ENCODE measurements at places on chromosomes 1 and 21.

DNA sequence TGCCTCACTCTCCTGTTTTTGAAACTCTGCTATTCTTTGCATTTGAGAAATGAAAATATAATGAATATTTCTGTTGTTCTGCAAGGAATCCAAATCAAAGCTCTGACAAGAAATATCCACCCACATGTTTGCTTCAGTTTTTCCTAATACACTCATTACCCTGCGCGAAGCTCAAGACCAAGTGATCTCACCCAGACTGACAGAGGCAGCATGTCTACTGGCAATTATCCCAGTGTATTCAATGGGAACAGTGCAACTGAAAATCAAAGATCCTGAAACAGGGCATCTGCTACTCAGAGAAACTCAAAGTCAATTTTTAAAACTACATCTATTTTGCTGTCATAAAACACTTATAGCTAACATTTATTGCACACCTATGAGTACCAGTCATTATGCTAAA, 321.0 kb upstream of the LRRC7 start:
- DNase-seq: peak; percentile 25

DNA sequence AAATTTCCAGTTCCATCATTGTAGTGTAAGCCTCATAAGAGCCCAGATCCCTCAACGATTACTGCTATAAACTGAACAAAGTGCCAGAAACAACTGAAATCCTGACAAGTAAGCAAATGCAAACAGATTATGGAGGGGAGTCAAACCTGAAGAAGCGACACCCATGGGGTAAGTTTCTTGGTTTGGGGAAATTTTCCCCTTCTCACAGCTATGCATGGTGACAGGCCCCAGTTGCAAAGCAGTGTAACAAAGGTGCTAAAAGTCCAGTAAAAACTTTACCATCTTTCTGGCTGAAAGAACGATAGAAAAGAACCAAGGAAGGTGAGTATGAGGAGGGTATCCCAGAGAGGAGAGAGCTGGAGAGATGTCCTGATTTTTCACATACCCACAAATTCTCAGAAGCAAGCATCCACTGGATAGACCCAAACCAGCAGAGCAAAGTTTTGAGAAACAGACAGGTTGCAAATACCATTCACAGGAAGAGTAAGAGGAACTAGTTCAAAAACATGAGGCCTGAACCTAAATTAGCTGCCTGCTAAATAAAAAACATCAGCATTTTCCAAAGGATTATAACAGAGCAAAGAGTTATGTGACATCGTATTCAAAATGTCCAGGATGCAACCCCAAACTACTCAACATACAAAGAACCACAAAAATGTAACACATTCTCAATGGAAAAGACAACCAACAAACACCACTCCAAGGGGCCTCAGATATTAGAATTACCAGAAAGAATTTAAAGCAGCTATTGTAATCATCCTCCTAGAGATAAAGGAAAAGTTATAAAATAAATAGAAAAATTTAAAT, 14.5 kb downstream of the SCYL3 start:
- DNase-seq: peak; percentile 45

GRCh38 chr1:183543619-183544204, 46.5 kb downstream of the NCF2 start:
- peak; percentile 87 for DNase-seq

GRCh38 chr1:93221913-93222312, 41.4 kb downstream of the CCDC18 start:
- peak; percentile 32 for DNase-seq

GRCh38 chr1:229803626-229804217, 177.7 kb downstream of the URB2 start:
- no peak for DNase-seq

DNA sequence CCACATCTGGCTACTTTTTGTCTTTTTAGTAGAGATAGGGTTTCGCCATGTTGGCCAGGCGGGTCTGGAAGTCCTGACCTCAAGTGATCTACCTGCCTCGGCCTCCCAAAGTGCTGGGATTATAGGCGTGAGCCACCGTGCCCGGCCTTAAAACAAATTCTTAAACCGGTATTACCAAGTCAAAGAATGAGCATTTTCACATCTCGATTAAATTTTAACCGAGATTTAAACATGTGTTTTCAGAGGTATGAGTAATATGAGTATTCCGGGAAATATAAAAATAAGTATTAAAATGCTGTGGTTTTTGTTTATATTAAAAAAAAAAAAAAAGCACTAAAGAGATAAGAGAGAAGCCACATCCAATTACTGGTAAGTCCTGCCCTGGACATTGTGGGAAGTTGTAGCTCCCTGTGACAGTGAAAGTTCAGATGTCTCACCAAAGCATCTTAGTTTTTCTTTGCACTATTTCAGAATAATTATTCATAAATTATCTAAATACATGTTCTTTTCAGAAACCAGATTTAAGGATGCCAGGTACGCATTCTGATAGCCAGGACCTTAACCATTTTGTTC, 24.9 kb downstream of the ZNF281 start:
- no peak for DNase-seq

DNA sequence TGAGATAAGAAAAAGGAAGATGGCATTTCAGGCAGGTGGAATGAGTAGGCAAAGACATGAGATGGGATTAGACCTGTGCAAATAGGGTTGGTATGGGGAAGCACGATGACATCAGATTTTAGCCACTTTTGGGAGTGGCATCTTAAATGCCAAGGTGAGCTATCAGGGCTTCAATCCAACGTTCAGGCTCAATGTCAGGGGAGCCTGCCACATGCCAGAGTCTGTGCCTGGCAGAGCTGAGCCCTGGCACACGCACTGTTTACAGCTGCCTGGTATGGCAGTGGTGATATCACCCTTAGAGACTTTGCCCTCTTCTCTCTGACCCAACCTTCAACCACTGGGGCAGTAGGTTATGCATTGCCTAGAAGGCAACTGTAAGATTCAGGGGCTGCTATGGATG, 1.1 kb upstream of the GUCA2B start:
- DNase-seq: no peak

DNA sequence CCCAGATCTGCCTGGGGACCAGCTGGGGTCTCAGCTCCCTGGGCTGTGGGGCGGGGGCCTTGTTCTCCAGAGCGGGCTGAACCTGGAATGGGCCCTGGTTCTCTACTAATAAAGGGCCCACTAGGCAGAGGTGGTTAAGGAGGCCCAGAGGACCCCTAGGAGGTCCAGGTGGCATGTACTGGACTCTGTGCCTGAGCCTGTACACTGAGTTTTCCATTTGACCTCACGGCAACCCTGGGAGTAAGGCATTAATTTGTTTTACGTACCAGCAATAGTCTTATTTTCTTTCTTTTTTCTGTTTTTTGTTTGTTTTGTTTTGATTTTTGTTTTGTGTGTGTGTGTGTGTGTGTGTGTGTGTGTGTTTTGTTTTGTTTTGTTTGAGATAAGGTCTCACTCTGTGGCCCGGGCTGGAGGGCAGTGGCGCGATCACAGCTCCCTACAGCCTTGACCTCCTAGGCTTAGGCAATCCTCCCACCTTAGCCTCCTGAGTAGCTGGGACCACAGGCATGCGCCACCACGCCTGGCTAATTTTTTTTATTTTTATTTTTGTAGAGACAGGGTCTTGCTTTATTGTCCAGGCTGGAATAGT, 19.6 kb upstream of the FAM131C start:
- no peak for DNase-seq

All from choroid plexus epithelial cell (primary cell).